Stimulated activated CD4-positive, alpha-beta T cell treated with anti-CD3 and anti-CD28 coated beads, Interleukin-4, amount 100 ng/mL, for 4 hours (primary cell): ENCODE measurements at places on chromosomes 11 and 22.

DNA sequence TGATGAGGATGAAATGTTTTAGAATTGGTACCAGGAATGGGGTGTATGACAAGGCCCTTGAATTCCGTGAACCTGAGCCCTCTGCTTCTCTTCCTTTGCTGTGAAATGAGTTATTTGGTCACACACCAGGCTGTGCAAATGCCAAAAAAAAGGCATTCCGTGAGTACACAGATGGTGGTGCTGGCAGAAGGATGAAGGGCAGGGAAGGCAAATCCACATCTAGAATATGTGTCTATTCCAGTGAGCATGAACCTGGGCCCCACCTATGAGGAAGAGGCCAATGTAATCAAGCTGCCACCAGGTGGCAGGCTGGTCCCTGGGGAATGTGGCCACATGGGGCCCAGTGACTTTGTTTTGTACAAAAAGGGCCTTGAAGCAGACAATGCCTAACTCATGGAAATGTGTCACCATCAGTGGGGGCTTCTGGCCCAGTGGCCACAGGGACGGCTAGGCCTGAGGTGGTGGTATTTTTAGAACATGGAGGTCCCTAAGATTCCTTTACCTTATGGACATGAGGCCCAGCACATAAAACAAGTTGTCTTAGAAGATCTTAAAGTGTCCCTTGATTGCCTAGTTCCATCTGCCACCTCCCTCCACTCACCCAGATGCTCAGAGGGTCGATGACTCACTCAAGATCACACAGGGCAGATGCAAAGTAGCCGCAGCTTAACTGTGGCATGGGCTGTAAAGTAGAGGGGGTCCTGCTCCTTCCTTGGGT, 3.9 kb upstream of the RNF215 start:
- DNase-seq, result peak; percentile 77

DNA sequence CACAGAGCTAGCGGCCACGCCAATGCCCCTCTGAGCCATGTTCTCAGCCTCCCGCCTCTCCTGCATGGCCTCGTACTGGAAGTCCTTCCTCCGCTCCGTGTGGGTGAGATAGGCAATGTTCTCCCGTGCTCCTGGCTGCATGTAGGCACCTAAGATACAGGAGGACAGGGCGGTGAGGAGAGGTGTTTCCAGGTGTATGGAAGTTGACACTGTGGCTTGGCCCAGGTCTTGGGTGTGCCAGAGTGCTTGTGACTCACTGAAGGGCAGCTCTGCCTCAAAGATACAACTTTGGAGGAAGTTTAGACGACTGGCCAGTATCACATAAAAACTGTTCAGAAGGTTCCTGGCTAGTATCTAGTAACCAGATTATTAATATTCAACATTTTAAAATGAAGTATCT, 8.5 kb downstream of the SRRD start:
- no peak for DNase-seq

GRCh38 chr22:27551402-27551801, 250.2 kb downstream of the MN1 start:
- DNase-seq, result no peak

DNA sequence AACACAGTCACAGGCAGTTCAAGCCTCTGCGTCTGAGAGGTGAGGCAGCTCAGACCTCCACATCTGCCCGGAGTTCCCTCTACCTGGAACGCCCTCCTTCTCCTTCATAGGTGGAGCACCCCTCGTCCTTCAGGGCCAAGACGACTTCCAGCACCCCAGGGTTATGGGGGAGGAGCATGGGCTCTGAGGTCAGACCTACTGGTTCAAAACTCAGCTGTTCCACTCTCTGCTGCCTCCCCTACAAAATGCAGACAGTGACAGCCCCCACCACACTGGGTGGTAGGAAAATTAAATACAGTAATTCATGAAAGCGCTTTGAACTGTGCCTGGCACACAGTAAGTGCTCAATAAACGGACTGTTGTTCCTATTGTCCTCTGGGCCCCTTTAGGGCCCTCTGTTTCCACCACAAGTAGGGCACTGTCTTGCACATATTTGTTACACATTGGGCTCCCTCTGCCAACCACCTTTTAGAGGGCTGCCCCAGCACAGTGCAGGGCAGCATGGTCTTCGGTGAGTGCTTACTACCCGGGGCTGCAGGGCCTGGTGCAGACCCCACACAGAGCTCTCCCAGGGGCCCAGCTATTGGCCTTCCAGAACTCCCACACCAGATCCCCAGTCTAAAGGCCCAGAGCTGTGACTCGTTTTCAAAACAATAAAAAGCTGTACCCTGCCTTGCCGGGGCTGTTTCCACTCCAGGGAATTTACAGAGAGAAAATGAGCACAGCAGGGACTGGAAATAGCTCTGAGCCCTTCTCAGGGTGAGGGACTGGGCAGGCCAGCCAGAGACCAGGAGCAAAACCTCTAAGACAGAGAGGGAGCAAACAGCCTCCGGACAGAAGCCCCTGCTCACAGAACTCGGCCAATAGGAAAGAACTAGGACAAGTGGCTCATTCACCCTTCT, 2.5 kb downstream of the TMEM184B start:
- no peak for DNase-seq

- DNase-seq, result no peak
These were observed 95.9 kb downstream of the FBXO7 start for GRCh38 chr22:32570501-32570900.

DNA sequence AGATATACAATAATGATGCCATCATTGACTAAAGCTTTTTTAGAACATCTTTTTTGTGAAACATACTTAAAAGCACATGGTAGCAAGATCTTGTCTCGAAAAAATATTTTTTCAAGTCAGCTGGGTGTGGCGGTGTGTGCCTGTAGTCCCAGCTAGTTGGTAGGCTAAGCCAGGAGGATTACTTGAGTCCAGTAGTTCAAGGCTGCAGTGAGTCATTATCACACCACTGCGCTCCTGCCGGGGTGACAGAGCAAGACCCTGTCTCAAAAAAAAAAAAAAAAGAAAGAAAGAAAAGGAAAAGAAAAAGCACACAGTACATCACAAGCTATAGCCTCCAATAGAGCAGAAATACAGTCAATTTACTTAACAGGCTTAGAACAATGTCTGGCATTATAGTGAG, 37.0 kb downstream of the ENTHD1 start:
- DNase-seq, result no peak

- DNase-seq, result no peak
These were observed 8.0 kb downstream of the POU2AF1 start for GRCh38 chr11:111370902-111371578.

- no peak for DNase-seq
These were observed at the start of gene SLN for GRCh38 chr11:107711861-107712755. TSS of gene SLN (minus strand) at chr11:107712056.

GRCh38 chr11:131185915-131186314, 184.5 kb upstream of the NTM start:
- DNase-seq, result no peak

DNA sequence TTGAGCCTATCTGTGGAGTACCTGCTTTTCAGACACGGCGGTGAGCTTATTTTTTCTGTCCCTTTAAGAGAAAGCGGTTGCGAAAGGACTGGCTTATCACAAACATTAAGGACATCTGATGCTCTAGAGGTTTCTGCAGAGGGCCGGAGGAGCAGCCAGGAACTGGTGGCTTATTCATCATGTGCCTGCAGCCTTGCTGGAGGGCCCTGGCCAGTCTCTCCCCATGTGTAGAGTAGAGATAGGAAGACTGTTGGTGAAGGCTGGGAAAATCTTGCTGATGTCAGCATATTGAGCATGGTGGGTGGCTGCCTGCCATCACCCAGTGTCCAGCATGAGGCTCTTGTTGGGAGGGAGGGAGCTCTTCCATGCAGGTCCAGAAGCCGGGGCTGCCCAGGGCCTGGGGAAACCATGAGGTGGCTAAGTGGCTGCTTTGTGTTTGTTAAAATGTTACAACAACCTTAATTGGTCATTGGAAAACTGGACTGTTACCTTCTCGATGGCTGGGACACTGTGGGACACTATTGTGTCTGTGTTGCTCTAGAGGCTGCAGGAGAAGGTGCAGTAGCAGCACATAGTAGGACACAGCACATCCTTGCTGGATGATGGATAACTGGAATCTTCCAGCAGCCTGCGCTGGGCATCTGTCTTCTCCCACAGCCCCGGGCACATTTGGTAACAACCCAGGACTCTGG, 54.3 kb downstream of the TSPAN18 start:
- no peak for DNase-seq

DNA sequence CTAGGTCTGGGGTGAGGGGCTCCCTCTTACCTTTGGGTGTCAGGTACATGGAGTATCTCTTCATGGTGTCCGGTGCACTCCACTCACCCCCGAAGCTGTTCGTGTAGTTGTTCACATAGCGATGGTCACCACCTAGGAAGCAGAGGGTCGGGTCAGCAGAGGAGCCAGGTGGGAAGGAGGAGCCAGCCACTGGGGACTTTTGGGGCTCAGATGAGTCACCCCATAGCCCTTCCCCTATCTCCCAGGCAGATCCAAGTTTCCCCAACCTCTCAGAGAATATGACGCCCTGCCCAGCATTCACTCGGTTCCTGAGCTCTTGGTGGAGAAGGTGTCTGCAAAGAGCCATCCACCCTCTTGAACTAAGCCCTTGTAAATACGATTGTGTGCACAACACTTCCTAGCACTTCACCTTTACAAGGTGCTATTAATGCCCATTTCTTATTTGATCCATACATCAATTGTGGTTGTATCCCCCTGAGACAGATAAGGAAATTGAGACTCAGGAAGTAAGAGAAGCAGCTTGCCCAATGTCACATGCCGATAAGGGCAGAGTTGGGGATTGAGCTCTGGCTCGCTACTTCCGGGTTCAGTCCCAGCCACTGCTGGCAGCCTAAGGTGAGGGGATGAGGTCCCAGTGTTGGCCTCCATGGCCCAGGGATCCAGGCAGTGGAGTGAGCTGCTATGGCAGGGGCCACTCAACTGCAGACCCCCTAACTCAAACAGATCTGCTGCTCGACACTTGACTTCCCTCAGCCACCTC, 14.8 kb downstream of the TRIM29 start:
- DNase-seq, result no peak

GRCh38 chr11:65366340-65366773, 11.8 kb downstream of the TIGD3 start:
- no peak for DNase-seq

DNA sequence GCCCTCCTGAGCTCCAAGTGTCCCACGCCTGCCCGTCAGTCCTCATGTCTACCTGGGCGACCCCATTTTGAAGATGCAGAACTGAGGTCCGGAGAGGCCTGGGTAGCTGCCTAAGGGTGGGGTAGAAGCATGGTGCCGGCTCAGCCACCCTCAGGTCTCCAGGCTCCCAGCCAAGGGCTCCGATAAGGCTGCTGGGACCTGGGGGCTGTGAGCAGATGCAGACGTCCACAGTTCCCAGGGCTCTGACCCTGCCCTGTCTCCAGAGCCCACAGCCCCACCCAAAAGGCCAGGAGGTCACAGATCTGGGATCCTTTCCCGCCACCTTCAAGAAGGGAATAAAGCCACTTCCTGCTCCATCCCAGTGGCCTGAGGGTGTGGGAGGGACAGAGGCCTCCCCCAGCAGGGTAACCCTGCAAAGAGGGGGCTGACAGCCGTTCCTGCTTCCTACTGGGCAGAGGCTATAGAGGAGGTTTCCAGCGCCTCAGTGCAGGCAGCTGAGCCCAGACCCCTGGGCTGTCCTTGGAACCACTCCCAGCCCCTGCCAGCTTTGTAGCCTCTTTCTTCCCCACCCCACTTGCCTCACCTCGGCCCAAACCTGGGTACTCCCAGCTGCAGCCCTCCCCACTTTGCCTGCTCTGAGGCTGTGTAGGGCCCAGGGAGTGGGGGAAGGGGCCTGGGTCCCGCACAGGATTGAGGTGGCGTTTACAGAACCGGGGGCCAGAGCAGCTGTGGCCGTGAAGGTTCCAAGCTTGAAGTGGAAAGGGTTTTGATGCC, 85.5 kb downstream of the CDKN1C start:
- no peak for DNase-seq

DNA sequence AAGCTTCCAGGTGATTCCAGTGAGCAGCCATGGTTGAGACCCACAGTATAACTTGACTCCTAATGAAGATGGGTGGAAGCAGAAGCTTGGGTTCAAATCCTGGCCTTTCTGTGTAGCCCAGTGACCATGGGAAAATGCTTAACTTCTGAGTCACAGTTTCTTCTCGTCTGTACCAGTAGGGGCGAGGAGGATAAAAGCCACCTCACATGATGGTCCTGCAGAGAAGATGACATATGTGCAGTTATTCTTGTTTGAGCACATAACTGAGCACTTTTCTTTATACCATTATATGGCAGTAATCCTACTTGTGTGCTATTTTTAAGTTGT, 4.9 kb downstream of the TMEM109 start:
- DNase-seq, result no peak

DNA sequence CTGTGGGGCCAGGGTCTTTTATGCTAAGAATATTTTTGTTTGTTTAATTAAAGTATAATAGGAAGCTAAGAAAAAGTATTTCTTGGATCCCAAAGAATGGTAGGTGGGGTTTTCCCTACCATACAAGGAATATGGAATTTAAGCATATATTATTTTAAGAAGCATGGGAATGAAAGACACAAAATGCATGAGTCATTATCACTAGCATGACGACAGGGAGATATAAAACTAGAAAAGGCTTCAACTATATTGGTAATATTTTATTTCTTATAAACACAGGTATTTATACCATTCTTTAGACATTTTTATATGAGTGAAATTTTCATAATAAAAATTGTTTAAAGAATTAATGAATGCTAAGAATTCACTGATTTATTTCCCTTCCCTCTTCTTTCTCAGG, 39.3 kb upstream of the SOX6 start:
- DNase-seq, result no peak

GRCh38 chr11:73384872-73385689, 8.9 kb downstream of the RELT start:
- peak; percentile 19 for DNase-seq

GRCh38 chr11:7533199-7534041, 19.6 kb downstream of the PPFIBP2 start:
- DNase-seq, result no peak

DNA sequence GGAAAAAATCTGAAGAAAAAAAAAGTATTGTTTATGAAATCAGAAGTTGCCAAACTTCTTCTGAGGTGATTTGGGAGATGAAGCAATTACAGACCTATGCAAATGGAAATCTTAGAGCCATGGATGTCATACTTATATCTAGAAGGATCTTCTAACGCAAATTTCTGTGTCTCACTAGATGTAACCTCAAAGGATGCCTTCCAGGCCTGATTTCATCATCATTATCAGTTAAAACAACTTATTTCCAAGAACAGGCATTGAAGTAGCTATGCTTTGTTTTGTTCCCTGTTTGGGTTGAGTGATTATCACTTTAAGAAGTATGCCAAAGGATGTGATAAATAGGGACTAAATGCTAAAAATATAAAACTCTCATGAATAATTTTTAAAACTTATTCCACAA, 43.9 kb upstream of the ANGPTL5 start:
- DNase-seq, result no peak

DNA sequence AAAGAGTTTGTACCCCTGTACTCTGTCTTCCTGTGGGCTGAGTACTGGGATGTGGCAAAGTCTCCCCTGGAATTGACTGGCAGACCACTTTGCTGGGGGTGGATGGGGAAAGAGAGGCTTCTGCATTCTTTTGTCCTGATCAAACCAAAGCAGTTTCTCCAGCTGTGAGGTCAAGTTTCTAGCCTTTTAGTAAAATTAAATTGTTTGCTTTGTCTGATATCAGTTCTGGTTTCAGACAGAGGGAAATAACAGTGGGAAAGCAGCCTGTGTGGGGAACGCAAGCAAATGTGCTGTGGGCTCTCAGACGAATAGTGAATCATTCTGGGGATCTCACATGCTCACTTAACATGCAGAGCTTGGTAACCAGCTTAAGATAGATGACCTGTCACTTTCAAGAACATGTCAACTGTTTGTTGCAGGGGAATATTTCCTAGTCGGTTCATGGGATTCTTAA, 151.6 kb downstream of the FAT3 start:
- DNase-seq, result no peak

- no peak for DNase-seq
These were observed 4.8 kb downstream of the ANKK1 start for GRCh38 chr11:113392236-113392921.
